ENCODE measurements at places on chromosomes 12 and 14.

GRCh38 chr12:31817120-31817519 lies 88.3 kb upstream of the AMN1 start:
- no peak for DNase-seq

DNA sequence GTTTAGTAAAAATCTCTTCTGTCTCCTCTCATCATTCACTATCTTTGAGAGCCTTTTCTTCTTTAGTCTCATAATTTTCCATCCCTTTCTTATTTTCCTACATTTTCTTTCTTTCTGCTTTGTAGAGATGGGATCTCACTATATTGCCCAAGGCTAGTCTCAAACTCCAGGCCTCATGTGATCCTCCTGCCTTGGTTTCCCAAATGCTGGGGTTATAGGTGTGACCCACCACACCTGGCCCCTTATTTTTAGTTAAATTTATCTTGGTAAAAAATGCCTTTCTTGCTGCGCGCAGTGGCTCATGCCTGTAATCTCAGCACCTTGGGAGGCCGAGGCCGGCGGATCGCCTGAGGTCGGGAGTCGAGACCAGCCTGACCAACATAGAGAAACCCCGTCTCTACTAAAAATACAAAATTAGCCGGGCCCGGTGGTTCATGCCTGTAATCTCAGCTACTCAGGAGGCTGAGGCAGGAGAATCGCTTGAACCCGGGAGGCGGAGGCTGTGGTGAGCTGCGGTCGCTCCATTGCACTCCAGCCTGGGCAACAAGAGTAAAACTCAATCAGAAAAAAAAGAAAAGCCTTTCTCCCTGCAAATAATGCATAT lies 996 bp downstream of the SLC2A3 start:
- no peak for DNase-seq

DNA sequence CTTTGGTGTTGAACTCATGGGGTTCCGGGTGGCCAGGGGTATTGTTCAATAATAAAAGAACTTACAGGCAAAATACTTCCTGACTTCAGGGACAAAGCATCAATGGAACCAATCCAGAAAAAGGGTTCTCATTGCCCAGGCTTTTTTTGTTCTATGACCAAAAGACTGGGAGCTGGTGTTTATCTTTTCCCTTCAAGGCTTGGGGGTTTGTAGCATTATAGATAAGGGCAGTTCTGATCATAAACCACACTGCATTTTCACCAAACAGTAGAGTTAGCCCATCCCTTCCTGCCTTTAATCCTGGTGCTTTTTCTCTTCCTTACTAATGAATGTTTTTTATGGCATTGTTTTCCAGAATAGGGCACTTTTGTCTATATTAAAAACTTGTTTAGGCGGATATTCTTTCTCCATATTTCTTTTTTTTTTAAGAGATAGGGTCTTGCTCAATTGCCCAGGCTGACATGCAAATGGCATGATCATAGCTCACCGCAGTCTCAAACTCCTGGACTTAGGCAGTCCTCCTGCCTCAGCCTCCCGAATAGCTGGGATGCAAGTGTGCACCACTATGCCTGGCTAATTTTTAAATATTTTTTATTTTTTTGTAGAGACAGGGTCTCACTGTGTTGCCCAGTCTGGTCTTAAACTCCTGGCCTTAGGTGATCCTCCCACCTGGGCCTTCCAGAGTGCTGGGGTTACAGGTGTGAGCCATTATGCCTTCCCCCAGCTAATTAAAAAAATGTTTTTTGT lies 9.7 kb downstream of the FUT8 start:
- no peak for DNase-seq

DNA sequence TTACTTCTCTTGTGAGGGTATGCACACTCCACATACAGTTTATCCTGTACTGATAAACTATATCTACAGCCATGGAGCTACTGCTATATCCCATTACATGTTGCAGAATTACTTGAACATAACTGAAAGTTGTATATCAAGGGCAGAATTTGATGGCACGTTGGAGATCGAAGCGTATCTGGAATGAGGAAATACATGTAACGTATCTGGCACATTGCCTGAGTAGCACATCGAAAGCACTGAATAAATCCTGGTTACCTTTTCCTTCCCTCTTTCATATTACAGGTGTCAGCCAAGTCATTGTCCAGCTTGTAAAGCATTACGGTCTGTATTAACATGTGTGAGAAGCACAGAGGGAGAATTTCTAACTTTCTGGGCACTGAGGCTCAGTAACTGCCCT lies 42.1 kb upstream of the LIN7A start:
- DNase-seq, result no peak

DNA sequence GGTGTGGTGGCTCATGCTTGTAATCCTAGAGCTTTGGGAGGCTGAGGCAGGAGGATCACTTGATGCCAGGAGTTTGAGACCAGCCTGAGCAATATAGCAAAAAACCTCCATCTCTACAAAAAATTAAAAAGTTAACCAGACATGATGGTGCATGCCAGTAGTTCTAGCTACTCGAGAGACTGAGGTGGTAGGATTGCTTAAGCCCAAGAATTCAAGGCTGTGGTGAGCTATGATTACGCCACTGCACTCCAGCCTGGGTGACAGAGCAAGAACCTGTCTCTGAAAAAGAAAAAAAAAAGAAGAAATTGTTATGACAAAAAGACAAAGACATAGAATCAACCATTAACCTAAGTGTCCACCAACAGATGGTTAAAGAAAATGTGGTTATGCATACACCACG lies 2.1 kb upstream of the ATP23 start:
- no peak for DNase-seq

DNA sequence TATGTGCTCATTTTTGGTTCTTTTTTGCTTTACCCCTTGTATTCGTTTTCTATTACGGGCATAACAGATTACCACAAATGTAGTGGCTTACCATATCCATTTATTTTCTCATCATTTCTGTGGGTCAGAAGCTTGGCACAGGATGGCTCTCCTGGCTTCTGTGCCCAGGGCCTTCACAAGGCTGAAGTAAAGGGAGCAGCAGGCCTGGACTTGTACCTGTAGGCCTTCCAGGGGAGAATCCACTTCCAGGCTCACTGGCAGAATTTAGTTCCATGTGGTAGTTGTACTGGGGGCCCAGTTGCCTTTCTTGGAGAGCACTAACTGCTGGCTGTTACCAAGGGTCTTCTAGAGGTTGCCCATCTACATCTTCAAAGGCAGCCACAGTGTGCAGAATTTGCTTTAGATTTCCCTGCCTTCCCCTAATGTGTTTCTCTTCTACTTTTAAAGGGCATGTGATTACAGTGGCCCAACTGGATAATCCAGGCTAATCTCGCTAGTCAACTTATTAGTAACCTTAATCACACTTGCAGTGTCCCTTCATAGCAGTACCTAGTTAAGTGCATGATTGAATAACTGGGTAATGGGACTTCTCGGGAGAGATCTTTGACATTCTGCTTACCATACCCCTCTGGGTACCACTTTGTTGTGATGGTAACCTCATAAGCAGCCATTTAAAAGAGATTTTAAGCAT lies 67.0 kb downstream of the CRADD start:
- DNase-seq, result no peak

GRCh38 chr12:56574210-56574609 lies 52.6 kb downstream of the RBMS2 start:
- DNase-seq, result no peak

GRCh38 chr14:92880351-92880750 lies 42.6 kb upstream of the CHGA start:
- DNase-seq, result no peak

GRCh38 chr12:8031872-8032241 lies 659 bp upstream of the FOXJ2 start:
- DNase-seq, result no peak

DNA sequence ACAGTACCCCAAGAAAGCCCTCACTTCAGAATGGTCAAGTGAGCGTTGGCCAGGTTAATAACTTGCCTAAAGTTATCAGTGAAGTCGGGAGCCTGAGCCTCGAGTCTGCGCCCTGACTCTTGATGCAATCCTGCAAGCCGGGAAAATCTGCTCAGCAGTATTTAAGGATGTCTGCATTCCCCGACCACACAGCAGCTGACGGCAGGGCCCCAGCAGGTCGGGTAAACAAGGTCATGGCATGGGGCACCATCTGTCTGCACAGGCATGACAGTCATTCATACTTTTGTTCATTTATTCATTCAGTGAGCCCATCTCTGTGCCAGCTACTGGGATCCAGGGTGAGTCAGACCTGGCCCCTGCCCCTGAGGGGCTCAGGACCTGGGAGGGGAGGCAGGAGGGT lies 11.1 kb downstream of the ABCB9 start:
- no peak for DNase-seq

GRCh38 chr12:86015026-86015425 lies 140.9 kb downstream of the NTS start:
- no peak for DNase-seq

- DNase-seq, result no peak
Measured at GRCh38 chr14:29054119-29054518, 287.5 kb downstream of the FOXG1 start.

DNA sequence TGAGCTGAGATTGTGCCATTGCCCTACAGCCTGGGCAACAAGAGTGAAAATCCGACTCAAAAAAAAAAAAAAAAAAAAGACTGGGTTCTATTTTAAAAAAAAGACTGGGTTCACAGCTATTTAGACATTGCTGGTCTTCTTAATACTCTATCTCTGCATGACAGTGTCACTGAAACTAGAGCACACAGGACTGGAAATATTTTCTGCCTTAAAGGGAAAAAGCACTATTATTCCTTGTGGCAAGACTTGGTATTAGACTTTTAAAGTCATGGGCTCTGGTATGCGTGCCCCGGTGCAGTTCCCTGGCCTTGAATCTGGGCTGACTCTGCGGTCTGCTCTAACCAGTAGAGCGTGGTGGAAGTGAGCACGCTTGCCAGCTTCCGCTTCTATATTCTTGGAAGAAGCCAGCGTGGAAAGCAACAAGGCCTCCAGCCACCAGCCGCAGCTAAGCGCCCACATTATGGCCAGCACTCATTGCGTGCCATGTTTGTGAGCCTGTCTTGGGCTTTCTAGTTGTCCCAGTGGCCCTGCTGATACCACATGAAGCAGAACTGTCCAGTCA lies 31.3 kb downstream of the PRKAB1 start:
- DNase-seq, result no peak

DNA sequence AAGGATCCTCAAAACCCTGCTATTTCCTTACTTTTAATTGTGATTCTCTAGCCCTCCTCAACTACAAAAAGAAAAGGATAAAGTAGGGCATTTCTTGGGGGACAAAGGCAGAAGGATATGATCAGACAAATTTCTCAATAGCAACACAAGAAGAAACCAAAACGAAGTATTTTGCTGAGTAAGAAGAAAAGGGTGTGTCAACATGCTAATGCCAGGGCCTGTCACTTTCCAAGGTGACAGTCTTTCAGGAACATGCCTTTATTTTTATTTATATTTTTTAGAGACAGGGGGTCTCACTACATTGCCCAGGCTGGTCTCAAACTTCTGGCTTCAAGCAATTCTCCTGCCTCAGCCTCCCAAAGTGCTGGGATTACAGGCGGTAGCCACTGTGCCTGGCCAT lies 39.8 kb downstream of the CBX5 start:
- no peak for DNase-seq

DNA sequence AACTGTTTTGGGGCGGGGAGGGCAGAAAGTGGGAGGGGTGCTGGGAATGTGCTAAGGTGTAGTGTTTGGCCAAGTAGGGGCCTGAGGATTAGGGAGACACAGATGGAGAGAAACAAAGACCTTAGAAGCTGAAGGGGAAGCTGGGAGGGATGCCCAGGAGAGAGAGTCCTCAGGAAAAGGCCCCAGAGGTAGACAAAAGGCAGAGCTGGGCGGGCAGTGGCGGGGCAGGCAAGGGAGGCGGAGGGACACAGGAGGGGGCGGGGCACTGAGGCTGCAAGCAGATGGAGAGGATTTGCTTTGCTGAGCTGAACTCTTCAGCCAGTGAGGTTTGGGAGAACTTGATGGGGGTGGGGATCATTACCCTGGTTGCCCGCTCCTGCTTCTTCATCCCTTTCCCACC lies 2.8 kb downstream of the PTMS start:
- no peak for DNase-seq

DNA sequence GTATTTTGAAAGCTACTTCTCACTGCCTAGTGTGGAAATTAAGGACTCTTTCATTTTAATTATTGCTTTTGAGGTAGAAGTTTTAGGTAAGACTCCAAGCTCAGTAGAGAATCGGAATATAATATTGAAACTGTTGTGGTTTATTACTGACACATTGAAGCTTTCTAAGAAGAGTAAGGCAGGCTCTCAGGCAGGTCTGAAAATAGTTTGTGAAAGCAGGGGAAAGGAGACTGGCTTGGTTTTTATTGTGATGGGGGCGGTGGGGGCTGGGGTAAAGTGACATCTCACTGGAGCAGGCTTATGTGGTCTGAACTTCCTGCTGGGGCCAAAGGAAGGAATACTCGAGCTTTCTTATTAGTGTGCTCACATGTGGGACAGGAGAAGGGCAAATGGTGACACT lies 79.5 kb downstream of the OTOGL start:
- no peak for DNase-seq

- no peak for DNase-seq
Measured at GRCh38 chr14:76395161-76395560, 19.2 kb downstream of the ESRRB start.

DNA sequence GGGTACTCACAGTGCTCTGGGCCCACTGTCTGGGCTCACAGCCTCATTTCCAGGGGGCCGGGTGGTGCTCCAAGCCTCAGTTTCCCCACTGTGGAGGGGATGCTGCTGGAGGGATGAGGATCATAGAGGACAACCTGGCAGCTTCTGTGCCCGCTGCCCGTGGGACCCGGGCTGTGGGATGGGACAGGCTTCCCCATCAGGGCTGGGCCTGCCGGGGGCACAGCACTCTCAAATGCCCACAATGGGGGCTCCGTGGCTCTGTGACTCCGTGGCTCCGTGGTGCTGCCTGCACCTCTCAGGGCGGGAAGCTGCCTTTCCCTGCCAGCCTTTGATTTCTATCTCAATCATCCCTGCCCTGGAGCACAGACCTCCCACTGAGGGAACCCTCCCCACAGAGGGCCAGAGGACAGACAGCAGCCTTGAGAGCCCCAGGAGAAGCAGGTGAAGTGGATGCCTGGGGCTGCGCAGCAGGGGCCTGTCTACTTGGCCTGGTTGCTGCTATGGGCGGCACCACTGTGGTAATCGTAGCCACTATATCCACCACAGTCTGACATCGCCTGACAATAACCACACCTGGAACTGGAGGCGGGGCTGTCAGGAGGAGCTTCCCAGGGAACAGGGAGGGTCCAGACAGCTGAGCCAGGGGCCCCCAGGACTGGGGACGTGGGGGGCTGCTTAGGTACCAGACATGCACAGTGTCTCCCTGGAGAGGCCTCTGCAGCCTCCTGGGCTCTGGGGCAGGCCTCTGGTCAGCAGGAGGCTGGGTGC lies 375.9 kb downstream of the TMEM121 start:
- DNase-seq, result no peak

DNA sequence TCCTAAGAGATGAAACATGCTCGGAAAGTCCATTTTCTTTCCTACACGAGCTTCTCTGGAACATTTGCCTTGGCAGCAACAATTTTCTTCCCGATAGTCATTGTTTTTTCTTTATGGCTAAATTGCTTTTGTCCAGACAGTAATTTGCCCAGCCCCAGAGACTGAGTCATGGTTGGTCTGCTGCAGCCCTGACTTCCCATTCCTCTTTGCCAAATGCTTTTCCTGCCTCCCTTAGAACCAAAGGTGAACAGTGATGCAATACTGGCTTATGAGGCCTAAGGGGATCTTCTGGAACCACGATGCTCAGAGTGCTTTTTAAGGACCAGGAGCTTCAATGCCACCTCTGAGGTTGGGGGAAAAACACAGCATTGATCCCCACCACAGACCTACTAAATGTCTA lies 1599.6 kb upstream of the TMEM132C start:
- no peak for DNase-seq
